ENCODE measurements at places on chromosomes 5 and 9. TPM values are rescaled to one million over a fixed set of nuclear protein-coding genes. Genes with fewer than 3 reads are reported as not detected.

ZBTB43 gene
- polyA plus RNA-seq = 15.9 TPM

NPM1 gene
- 102 TPM for polyA plus RNA-seq

ZNF782 gene
- polyA plus RNA-seq = 0.71 TPM

ADRA1B gene
- polyA plus RNA-seq = not detected

GRCh38 chr5:170430866-170431437 is 41.8 kb upstream of the KCNMB1 start:
- no peaks in the 10 kb centered on the region for H3K27me3 ChIP-seq
- DNase-seq = no peak
- no peak overlapping the region for H3K27ac ChIP-seq
- no peaks in the 10 kb centered on the region for H3K36me3 ChIP-seq

GRCh38 chr5:172688349-172689217 is 47.5 kb downstream of the NEURL1B start:
- H3K27ac ChIP-seq = no peak overlapping the region
- H3K36me3 ChIP-seq = no peaks in the 10 kb centered on the region
- no peak overlapping the region for H3K4me3 ChIP-seq
- peaks cover 4% of the 10 kb centered on the region for H3K4me1 ChIP-seq

DNA sequence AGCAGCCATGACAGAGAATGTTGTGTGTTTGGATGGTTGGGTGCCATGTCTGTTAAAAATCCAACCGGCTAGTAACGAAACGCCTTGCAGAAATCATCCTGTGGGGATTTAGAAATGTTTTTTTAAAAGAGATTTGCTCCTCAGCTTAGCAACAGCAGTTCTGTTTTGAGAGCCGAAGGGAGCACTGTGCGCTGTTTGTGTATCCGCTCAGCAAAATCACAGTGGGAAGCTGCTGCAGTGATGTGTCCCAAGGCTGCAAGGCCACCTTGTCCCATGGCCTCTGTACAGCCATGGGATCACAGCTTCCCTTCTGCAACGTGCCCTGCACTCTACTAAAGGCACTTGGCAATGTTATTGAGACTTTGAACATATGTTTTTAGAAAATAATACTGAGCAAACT is 40.9 kb downstream of the TRIO start:
- no peak for DNase-seq
- no peaks in the 10 kb centered on the region for H3K27me3 ChIP-seq
- no peaks in the 10 kb centered on the region for H3K36me3 ChIP-seq
- H3K4me1 ChIP-seq = peaks cover 3% of the 10 kb centered on the region
- H3K27ac ChIP-seq = no peak overlapping the region

- no peak overlapping the region for H3K4me3 ChIP-seq
- no peaks in the 10 kb centered on the region for H3K27me3 ChIP-seq
- H3K36me3 ChIP-seq = no peaks in the 10 kb centered on the region
- H3K27ac ChIP-seq = no peak overlapping the region
- H3K4me1 ChIP-seq = no peaks in the 10 kb centered on the region
- DNase-seq = no peak
These were observed 75.7 kb upstream of the CCDC112 start for GRCh38 chr5:115372146-115372545.

Data from CD14-positive monocyte (primary cell).